ENCODE measurements at places on chromosomes 6 and 20.

DNA sequence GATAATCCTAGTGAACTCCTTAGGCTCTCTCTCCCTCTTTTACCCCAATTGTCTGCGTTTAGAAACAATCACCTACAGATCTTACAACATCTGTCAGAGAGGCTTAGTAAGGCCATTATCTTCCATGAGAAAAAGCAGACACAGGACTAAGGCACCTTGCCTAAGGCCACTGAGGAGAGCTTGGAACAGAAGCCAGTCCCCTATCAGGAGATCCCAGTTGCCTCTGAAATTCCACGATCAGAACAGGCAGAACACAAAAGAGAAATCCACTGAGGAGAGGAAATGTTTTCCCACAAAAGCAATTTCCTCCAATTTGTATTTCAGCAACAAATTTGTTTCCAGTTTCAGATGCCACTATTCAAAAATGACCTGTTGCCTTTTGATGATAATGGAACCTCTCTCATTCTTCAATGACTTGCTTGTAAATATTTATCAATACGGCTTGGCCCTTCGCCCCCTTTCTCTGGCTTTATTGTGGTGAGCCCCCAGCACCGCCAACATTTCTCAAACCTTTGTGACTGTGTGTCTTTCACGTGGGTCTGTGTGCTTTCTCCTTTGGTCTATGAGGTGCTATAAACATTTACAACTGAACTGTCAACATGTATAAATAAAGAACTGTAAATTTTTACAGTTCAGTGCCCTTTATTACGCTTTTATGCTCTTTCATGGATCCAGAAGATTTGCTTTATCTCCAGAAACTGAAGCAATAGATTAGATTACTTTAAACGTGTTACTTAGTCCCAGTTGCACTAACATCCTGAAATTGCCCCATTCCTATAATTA, 187.8 kb upstream of the PHACTR1 start:
- no peak for ATAC-seq

DNA sequence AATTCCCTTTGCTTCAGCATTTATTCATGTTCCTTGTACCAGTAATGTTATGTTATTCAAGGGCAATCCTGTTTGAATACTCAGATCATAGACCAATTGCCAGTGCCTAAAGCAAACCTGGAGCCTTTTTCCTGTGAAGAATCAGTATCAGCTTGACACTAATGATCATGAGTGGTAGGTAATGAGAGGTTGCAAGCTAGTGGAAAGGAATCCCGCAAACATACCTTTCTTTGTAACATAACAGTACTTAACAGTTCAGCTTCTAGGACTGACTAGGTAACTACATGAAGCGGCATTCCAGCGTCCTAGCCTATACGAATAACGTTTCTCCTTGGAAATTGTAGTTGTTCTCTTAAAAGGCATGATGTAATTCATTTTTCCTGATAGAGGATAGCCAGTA, 253.7 kb downstream of the TMEM242 start:
- ATAC-seq, result no peak

GRCh38 chr6:168493976-168494375, 53.0 kb downstream of the SMOC2 start:
- no peak for ATAC-seq

DNA sequence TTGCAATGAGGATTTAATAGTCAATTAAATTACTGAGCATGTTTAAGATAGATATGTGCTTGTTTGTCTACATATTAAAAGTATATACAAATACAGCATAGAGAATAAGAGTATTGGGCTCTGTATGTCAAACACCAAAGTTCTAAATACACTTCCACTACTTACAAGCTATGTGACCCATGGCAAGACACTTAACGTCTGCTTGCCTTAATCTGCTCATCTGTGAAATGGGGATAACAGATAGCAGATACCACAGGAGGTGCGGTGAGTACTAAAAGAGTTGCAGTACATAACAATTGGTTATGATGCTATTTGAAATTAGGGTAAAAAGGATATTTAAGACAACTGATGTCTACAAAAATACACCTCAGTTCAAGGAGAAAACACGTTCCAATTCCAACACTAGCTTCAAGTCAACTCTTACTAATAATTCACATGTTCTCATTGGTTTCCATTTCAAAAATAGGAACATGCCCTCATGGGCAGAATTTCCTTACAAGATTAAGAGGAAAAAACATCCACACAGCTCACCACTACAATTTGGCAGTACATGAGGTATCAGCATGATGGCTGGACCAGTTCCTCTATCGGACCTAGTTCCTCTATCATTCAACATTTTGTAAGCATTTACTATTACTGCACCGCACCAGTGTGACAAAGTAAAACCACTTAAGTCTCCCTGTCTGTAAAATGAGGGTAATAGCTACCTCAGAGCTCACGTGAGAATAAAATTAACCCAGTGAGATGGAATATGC, 101.1 kb downstream of the SMLR1 start:
- ATAC-seq, result no peak

DNA sequence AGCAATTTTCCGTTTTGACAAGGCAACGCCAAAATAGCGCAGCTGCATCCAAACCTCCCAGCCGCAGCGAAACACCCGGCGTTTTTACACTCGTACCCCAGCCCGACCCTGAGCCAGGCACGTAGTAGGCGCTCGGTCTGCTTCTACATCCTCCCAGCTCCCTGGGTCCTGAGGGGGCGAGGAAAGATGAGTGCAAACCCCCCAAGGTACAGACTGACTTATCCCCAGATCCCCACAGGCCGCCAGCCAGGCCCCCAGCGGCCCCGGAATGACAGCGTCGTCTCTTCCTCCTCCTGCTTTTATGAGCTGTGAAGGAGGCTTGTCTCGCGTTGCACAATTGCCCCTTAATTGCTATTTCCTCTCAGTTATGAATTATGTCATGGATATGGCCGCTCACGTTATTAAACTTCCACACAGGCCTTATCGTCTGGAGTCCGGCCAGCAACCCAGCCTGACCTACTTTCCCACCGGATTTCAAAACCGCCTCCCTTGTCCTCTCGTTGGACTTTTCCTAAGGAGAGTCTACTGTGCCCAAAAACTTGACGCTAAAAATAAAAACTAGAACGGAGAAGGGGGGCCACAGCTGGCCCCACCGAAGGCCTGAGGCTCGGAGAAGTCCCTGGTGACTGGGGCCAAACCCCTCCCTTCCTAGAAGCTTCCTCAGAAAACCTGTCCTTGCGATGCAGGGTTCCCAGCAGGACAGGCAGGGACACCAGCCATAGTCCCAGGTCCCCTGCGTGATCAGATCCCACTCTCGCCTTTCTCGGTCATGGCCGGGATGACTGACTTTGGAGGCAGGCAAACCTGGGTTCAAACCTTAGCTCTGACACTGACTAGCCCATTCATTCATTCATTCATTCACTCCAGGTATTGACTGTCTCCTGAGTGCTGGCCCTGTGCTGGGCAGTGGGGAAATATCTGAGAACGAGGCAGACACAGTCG, 130.9 kb upstream of the PTPN1 start:
- ATAC-seq, result no peak

GRCh38 chr6:10658910-10659698, 35.3 kb downstream of the C6orf52 start:
- ATAC-seq, result no peak

All from activated CD4-positive, CD25-positive, alpha-beta regulatory T cell treated with anti-CD3 and anti-CD28 coated beads, Interleukin-2, amount 50 U/mL, for 24 hours (primary cell).